ENCODE measurements at places on chromosomes 5 and 9.

DNA sequence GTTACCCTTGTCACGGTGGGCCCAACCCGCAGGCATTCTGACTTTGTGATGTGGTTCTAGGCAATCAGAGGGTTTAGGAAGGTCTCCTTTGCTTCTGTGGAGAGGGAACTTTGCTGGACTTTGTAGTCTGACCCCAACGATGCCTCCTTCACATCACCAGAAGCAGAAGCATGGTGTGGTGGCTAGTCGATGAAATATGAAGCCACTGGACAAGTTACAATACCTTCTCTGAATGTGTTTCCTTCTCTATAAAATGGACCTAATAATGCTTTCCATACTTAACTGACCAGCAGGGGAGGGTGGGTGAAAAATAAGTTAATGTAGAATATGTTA, 607 bp downstream of the SPEF2 start:
- no peak for DNase-seq

- DNase-seq = no peak
Measured at GRCh38 chr5:1793301-1793740, 6.3 kb downstream of the MRPL36 start.

DNA sequence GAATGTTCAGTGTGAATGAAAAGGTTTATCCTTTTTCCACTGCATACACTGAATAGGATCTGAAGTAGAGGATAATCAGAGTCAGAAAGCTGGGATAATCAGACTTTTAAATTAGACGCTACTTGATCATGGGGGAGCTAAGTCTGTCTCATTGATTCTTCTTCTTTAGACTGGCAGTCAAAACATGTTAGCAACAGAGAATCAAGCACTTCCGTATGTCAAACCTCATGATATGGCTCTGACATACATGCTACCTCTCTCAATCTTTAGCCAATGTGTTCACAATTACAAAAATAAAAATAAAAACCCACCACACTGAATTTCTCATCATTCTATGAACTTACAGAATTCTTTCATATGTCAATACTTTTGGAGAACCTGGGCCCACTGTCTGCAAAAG, 19.0 kb upstream of the OR13F1 start:
- no peak for DNase-seq

DNA sequence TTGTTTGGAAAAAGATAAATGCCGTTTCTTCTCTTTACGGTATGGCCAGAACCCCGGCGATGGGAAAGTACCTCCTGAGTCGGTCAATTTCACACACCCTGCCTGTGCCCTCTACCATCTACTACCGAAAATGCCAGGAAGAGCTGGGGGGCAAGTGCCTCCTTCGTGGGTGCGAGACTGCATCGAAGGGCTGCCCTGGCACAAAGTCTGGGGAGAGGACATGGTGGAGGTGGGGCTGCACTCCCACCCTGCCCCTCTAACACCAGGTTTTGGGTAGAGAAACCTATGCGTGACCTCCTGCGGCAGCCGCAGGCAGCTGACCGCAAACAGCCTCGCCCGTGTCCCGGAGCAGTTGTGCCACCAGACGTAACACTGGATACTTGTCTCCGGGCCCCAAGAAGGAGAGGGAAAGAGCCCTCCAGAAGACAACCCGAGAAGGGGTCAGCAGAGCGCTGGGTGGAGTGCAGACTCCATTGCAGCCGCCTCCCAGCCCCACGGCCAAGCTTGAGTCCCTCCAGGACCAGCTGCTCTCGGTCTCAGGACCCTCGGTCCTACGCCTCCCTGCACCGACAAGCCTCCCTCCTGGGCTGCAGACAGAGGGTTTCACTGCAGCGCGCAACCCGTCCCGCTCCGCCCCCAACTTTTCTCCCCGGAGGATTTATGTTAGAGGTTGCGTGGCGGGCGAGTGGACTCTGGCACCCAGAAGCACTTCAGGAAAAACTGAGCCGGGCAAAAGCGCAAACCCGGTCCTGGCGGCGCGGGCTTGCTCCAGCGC, 823 bp upstream of the PRDM6 start:
- no peak for DNase-seq

DNA sequence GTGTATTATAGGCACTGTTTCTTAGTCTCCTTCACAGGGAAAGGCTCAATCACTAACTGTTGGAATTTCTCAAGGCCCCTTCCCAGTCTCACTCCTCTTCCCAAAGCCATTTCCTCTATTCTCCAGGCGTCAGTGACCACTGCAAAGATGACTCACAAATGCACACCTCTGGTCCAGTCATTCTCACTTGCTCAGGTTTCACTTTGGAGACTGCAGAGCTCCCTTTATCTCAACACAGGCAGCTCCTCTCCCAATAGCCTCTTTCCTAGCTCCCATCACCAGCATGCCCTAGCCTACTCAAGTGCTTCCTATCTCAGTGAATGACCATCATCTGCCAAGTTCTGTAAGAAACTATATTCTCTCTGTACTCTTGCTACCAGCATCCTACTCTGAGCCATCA, 323.6 kb downstream of the NTRK2 start:
- no peak for DNase-seq

GRCh38 chr5:173328844-173329490, 753 bp upstream of the STC2 start:
- DNase-seq = no peak

- DNase-seq = no peak
Measured at GRCh38 chr5:68780299-68780955, 313.4 kb upstream of the SLC30A5 start.

GRCh38 chr9:79975621-79976256, 404.0 kb downstream of the TLE4 start:
- no peak for DNase-seq

GRCh38 chr9:133137451-133138231, 16.6 kb upstream of the RALGDS start:
- DNase-seq = no peak

DNA sequence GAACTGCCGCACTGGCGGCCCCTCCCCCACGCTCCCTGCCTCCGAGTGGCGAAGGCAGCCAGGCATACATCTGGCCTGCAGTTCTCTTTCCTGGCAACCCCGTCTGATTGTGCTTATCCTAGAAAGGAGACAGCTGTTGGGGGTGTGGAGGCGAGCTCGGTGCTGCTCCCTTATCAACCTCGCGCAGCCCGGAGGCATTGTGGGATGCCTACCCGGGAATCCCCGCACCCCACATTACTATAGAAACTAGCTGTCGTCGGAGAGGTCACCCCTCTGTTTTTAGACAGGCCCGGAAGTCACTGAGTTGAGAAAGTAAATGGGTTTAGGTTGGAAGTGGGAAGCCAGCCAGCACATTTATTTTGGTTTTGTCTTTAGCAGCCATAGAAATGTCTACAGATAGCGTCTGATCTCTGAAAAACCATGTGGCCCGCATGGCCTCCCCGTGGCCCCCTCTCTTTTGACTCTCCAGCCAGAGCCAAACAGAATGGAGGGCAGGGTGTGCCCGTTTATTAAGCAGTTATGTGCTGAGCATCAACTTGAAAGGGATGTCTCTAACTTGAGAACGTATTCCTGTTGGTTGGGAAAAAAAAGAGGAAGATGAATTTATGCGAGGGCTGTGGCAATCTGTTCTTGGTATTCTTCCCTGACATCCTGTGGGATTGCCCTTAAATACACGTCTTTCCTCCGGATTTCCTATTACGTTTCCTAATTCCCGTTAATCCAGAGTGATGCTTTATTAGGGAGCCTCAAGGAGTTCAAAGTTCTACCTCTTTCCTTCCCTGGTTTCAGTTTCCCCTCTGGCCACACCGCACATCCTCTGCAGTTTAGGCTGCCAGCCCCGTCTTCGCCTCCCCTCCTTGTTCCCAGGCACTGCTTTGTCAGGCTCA, 3.9 kb downstream of the STC2 start:
- no peak for DNase-seq

GRCh38 chr5:122985006-122985700, 51.4 kb downstream of the PPIC start:
- no peak for DNase-seq

- no peak for DNase-seq
Measured at GRCh38 chr9:86061972-86062739, 37.2 kb downstream of the GOLM1 start.

DNA sequence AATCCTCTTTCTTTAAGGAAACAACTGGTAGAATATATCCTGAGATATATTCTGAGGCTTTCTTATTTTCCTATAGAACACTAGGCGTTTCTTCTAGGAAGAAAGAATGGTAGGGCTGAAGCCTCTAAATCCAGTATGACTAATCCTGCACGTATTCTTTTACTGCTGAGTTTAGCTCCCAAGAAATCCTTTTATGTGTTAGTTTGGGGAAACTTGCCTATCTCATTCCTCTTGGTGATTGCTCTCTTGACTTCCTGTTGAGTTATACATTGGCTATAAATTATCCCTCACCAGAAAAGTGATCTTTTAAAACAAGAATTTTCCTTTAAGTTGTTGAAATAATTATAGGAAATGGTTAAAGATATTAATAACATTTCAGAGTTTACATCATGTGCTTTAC, 422.9 kb downstream of the TMEM161B start:
- peak; percentile 18 for DNase-seq

DNA sequence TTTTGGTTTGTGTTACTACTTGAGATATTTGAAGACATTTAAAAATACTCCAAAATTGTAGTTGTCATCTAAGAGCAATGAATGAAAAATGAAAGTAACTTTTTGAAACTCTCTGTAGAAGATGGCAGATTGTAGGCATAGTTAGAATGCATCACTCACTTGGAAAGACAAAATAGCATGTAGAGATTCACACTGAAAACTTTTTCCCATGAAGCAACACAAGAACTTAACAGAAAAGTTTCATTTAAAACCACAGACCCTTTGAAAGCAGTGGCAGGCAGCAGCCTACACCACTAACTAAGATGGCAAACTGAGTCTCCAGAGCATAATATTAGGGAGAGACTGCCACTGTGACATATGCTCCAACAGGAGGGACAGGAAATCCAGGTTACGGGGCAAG, 18.9 kb upstream of the FAM174A start:
- no peak for DNase-seq

DNA sequence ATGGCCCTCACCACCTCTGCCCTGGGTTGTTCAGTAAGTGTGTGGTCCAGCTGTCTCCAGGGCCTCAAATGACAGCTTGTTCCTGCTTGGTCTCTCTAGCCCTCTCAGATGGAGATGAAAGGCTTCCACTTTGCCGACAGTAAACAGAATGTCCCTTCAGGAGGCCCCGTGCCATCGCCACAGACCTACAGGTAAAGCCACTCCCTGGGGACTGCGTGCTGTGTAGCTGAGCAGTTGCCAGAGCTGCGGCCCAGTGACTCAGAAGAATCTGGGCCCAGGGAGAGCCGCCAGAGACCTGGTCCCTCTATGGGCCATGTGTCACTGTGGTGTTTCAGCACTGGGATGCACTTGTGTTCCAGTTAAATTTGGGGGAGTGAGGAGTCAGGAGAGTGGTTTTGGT, 10.6 kb upstream of the POMT1 start:
- no peak for DNase-seq

- DNase-seq = no peak
Measured at GRCh38 chr9:84241817-84242373, 98.7 kb downstream of the SLC28A3 start.

DNA sequence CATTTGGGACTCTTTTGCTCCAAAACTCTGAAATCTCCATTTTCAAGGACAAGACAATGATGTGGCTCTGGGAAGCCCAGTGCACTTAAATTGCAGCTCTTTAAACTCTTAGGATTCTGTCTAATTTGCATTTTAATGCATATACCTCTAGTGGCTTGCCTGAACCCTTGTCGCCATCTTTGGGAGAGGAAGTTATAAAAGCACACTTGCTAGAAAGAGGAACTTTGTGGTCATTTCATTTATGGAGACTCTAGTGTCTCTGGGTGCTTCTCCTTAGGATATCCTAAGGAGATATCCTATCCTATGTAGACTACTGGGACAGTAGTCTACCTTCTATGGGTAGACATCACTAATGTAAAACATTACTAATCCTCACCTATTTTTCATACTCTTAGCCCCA, 77.3 kb upstream of the SLC1A3 start:
- DNase-seq = no peak

GRCh38 chr5:93226202-93226735, 354.8 kb downstream of the NR2F1-AS1 start:
- DNase-seq = no peak

DNA sequence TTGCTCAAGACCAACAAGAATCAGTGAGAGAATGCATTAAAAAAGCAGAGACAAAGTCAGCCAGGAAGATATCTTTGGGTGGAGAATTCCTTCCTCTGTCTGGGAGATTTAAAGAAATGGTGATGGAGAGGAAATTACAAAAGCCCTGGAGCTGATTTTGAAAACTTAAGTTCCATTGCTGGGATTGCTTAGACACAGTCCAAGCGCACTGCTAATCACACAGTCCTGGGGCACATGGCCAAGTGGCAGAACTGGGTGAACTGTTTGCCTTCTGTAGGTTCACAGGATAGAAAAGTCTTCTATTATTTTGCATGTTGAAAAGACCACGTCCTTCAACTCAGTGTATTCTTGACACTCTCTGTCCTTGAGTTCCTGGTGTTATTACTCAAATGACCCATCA, 284.9 kb upstream of the FBXL7 start:
- no peak for DNase-seq

DNA sequence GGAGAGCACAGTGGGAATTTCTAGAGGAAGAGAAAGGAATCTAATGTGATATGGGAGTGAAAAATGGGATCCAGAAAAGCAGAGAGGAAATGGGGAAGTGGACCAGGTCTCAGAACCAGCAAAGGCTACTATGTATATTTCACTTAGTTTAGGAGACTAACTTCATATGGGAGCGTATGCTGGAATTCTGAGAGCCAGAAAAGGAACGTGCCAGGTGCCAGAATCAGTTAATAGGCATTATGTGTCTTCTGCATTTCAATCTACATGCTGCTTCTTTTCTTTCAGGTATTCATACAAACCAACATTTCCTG, 28.5 kb upstream of the IFNA14 start:
- no peak for DNase-seq

- DNase-seq = no peak
Measured at GRCh38 chr5:171534043-171534895, 114.8 kb downstream of the FGF18 start.

- DNase-seq = no peak
Measured at GRCh38 chr5:8843771-8844170, 702.1 kb downstream of the SEMA5A start.

- peak; percentile 38 for DNase-seq
Measured at GRCh38 chr5:123671042-123671441, 159.1 kb downstream of the CSNK1G3 start.

GRCh38 chr9:127303830-127304229, 39.3 kb downstream of the GARNL3 start:
- DNase-seq = no peak

GRCh38 chr5:68332556-68332955, 117.0 kb downstream of the PIK3R1 start:
- DNase-seq = no peak

DNA sequence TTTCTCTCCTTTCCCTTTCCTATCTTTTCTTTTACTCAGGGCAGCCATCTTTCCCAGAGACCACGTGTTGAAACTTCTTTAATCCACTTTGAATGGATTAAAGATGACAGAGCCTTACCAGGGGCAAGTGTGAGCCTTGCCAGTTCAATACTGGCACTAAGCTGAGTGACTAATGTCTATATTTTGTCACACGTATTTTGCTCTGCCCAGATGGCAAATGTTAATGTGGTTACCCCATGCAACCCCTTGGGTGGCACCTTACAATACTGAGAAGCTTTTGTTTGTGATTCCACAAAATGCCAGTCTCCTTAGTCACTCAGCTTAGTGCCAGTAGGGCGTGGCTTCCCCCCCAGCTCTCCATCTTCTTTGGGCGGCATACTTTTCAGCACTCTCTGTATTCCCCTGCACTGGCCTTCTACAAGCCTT, 24.8 kb downstream of the ANXA1 start:
- DNase-seq = no peak

- DNase-seq = no peak
Measured at GRCh38 chr5:55994495-55994997, at the start of gene IL6ST. TSS of gene IL6ST (minus strand) at chr5:55994963. CDS start at chr5:55976278, 18,685 bp downstream.

GRCh38 chr9:114905170-114905940, 25.0 kb downstream of the TNFSF8 start:
- no peak for DNase-seq
